ENCODE measurements at places on chromosomes 7 and 10.
A peak's percentile ranks its signal among the peaks of the same experiment; 100 is the strongest.

- peak; percentile 18 for DNase-seq
These were observed 24.3 kb upstream of the CPA2 start for GRCh38 chr7:130242198-130243014.

DNA sequence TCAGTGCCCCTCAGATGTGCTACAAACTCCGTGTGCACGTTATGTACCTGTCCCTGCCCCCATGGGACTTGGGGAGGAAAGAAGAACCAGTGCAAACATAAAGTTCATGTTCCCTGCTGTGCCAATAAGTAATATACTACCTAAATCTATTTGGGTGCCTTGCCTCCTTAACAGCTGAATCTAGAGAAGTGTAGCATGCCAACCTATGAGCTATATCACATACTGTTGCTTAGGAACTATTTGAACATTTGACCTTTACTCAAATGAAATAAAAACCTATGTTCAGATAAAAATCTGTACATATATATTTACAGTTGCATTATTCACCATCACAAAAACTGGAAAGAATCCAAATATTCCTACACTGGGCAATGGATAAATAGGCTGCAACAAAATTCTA lies 9.8 kb downstream of the POT1 start:
- no peak for DNase-seq

DNA sequence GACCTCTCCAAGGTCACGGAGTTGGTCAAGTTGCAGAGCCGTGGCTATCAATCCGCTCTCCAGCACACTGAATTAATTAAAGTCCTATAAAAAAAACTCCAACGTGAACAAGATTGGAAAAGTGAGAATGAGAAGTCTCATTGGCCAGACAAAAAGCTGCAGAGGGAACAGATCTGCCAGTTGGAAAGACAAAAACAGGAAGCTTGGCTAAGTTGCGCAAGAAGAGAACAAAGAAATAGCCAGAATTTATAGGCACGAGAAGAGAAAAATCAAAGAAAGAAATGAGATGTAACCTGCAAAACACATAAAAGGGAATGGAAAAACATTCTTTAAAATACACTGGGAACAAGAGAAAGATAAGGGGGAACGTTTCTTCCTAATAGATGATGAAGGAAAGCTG lies 45.7 kb upstream of the CRTAC1 start:
- no peak for DNase-seq

DNA sequence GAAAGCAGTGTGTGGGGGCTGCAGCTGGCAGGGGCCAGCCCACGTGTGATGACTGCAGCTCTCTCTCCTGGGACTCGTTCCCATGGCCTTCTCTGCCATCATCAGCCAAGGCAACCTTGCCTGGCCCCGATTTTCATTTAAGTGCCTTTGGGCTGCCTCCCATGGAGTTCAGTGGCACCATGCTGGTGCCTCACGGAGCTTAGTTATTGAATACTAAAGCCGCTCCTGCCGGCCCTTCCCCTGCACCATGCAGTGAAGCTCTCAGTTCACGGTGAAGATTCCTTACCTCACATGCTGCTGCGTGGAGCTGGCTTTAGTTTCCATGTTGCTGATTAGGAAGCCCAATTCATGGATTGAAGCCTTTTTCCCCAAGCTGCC lies 141.5 kb upstream of the EEPD1 start:
- DNase-seq, result no peak

GRCh38 chr10:128894641-128895040 lies 572.4 kb upstream of the MGMT start:
- DNase-seq, result no peak

DNA sequence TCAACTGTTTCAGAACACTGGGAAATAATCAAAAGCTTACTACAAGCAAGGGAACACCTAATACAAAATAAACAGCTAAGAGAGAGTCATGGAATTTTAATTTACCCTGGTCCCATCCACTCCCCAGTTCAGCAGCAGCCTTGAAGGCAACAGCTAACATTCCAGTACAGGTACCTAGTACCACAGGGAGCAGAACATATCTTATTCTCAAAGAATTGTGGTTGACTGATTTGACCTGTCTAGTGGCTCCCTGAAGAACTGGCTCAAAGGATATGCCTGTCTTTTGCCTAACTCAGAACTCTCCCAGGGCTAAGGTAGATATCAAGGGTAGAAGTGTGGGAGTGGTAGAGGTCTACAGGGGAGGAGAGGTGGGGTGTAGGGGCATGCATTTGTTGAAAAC lies 32.3 kb downstream of the SMURF1 start:
- DNase-seq, result no peak

- no peak for DNase-seq
These were observed 10.9 kb downstream of the MARVELD1 start for GRCh38 chr10:97724341-97724941.

DNA sequence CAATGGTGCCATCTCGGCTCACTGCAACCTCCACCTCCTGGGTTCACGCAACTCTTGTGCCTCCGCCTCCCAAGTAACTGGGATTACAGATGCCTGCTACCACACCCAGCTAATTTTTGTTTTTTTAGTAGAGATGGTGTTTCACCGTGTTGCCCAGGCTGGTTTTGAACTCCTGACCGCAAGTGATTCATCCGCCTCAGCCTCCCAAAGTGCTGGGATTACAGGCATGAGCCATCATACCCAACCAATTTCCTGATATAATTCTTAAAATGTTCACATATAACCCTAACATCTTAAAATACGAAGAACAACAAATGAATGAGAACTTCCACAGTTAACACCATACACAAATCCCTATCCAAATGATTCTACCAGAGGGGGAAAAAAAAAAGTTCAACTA lies 31.2 kb downstream of the BAIAP2L1 start:
- no peak for DNase-seq

GRCh38 chr7:69358163-69358821 lies 240.0 kb upstream of the AUTS2 start:
- no peak for DNase-seq

DNA sequence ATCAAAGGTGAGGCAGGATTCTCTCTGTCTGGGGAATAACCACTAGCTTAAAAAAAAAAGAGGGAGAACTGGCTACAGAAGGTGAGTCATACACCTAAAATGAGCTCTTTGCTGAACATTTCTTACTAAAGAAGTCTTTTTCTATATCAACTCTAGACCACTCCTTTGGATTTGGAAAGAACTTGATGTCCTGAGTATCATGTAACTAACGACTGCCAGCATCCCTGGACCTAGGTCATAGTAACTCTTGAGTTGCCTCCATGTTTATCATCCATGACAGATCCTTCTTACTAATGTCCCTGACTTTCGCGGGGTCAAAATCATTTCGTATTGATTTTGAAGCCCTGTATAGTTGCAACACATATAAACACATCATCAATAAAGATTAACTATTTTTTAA lies 89.1 kb downstream of the CNOT4 start:
- no peak for DNase-seq

DNA sequence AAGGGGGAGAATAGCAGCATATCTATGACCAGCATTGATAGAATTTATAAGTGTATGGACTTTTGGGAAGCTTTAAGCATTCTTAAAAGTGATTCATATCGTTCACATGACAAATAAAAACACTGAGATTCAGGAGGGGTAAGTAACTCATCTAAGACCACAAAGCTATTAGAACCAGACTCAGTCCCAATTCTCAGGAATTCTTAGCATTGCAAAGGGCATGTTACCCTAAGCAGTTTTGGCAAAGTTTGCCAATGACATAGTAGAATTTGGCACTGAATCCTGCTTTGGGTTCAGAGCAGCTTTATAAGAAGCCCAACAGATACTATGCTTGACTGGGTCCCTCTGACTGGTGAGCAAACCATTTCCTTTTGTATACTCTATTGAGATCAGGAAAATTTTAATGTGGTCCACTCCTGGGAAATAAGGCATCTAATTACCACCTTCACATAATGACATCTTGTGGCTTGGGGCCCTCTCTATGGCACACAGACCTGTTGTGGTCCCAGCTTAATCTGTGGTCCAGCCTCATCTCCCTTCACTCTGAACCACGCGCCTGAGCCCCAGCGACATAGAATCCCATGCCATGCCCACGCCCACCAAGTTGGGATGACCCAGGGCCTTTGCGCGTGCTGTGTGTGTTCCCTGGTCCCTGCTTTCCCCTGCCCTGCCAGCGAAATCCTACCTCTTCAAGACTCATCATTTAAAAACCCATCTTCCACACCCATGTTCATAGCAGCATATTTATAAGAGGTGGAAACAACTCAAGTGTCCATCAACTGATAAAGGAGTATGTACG lies 37.5 kb upstream of the DOCK1 start:
- DNase-seq, result no peak

DNA sequence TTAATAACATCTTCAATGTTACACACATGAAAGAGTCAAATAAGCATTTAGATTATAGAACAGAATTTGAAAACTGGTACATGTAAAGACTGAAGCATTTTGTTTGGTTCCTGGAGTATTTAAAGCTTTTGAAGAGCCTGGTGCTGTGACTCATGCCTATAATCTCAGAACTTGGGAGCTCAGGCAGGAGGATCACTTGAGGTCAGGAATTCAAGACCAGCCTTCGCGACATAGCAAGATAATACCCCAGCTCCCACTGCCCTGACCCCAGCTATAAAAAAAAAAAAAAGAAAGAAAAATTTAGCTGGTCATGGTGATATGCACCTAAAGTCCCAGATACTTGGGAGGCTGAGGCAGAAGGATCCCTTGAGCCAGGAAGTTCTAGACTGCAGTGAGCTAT lies 87.8 kb downstream of the HDAC9 start:
- no peak for DNase-seq

GRCh38 chr7:15650787-15651186 lies 35.7 kb downstream of the MEOX2 start:
- DNase-seq, result no peak

DNA sequence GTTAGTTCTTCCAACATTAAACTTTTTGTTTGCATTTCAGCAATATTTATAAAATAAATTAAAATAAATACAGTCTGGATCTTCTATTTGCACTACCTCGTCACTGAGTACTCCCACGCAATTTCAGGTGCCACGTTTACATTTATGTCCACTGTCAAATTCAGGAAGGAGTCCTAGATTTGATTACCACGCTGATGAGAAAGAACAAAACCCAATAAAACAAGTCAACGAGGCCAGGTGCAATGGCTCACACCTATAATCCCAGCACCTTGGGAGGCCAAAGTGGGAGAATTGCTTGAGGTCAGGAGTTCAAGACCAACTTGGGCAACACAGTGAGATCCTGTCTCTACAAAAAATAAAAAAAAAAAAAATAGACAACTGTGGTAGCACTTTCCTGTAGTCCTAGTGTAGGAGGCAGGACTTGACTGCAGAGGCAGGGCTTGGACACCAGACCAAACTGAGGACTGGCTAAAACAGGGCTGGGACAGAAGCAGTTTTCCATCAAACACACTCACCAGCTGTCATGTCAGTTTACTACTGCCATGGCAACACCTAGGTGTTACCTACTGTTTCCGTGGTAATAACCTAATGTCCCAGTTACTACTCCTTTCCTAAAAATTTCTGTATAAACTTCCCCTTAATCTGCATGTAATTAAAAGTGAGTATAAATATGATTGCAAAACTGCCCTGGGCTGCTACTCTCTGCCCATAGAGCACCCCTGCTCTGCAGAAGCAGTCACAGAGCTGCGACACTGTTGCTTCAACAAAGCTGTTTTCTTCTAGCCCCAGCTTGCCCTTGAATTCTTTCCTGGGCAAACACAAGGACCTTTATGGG lies 341.7 kb downstream of the PARD3 start:
- no peak for DNase-seq

- DNase-seq, result no peak
These were observed 22.3 kb downstream of the MUC12 start for GRCh38 chr7:100991631-100992030.

- DNase-seq, result no peak
These were observed 264.3 kb upstream of the RNF32 start for GRCh38 chr7:156376317-156376716.

- DNase-seq, result no peak
These were observed 481.6 kb downstream of the PARD3 start for GRCh38 chr10:34333513-34333912.

GRCh38 chr10:113751181-113751732 lies at the start of gene PLEKHS1:
Gene PLEKHS1 (plus strand): TSS chr10:113751682. CDS start chr10:113755278, 3,596 bp downstream.
- no peak for DNase-seq

- no peak for DNase-seq
These were observed 24.8 kb upstream of the ZNF800 start for GRCh38 chr7:127417346-127417745.

GRCh38 chr10:82267014-82267413 lies 392.0 kb downstream of the NRG3 start:
- no peak for DNase-seq

DNA sequence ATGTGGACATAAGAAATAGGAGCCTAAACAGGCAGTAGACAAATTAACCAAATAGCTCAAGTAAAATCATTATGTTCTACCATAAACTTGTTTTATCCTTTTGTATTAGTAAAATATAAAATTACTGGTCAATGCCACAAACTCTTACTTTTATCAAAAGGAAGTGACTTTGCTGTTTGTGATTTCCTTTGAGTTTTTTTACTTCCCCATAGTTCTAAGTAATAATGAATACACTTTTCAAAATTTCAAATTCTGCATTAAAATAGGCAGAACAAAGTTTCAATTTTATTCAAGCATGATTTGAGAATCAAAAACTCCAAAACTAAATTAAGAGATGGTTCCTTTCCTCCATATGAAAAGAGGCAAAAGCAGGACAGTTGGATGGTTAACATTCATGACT lies 139.7 kb upstream of the ABCB5 start:
- DNase-seq, result no peak

DNA sequence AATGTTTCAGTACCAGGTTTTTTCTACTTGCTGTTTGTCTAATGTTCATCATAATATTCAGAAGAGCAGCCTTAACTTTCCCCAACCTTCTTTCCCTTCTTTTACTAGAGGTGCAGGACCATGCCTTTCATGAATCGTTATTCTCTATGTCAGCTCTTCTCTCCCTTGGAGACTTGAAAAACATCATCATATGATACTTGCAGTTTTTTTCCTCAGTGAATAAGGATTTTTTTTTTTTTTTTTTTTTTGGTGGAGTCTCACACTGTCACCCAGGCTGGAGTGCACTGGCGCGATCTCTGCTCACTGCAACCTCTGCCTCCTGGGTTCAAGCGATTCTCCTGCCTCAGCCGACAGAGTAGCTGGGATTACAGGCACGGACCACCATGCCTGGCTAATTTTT lies 30.1 kb downstream of the SMNDC1 start:
- no peak for DNase-seq

DNA sequence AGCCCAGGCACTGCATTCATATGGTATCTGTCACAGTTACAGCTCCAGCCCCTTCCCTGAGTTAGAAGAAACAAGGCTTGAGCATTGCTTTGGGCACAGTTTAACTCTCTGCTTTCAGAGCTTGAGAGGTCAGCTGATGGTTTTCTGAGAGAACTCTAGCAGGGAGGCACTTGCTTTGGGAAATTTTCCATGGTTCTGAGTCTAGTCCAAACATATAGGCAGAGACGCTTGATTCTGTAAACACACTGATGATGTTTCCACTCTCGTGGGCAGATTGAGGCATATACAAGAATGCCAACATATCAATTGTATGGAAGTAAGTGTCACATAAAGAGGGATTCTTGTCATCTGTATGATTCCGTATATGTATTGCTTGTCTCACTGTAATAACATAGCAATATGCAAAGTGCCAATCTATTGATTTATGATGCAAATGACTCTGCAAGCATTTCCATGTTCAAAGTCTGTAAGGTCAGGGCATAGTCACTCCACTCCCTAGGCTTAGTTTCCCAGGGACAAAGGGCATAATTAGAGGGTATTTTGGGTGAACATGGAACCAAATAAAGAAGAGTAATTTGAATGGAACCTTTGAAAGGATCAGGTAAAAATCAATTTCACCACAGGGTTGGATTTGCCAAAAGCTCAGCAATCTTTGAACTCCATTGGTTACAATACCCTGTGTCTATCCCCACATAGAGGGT lies 239.0 kb downstream of the INHBA start:
- DNase-seq, result no peak

Data from T-helper 2 cell treated with Interferon-gamma antibody and Interleukin-4, amounts not matched to agents 5 μg/mL and 100 μg/mL, for 36 hours (primary cell).